ENCODE measurements at places on chromosomes 5 and 9. TPM values are rescaled to one million over a fixed set of nuclear protein-coding genes. Genes with fewer than 3 reads are reported as not detected.

DNA sequence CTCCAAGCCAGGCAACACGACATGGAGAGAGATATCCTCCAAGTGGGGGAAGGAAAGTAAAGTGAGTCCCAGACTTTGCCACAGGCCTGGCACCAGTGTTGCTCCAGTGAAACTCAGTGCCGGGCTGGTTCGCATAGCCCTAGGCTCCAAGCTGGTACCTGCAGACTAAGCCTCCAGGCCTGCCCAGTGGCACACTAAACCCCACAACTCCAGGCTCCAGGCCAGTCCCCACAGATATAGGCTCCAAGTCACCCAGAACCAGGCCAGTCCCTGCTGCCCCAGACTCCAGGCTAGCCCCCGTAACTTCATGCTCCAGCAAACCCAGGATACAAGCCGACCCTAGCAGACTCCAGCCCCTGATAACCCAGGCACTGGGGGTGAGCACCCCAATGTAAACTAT, 23.0 kb upstream of the AP3B1 start:
- DNase-seq = no peak

Gene OR13D1
- total RNA-seq = not detected

- DNase-seq = no peak
Observed at GRCh38 chr5:133780619-133781280, 168.4 kb upstream of the FSTL4 start.

GRCh38 chr5:164487939-164488338, 982.5 kb downstream of the MAT2B start:
- DNase-seq = no peak

- DNase-seq = no peak
Observed at GRCh38 chr5:43515678-43516048, 715 bp upstream of the C5orf34 start.

GRCh38 chr9:31393240-31393639, 991.2 kb upstream of the ACO1 start:
- DNase-seq = no peak

- DNase-seq = no peak
Observed at GRCh38 chr9:95907794-95908193, 32.3 kb downstream of the ERCC6L2 start.

DNA sequence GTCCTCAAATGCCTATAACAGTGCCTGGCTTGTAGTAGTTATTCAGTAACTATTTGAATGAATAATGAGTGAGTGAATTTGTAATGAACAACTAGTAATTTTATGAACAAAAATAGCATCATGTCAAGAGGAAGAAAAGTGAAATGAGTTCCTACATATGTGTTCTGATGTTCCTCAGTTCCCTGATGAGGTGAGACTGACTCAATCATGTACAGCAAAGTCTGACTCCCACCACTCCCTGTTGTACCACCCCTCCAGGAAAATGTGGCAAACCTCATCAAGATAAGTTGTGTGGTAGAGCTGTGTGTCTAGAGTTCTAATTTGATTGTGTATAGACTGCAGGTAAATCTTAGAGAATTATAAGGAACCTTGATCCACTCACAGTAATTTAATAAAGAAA, 201.6 kb downstream of the GOLPH3 start:
- no peak for DNase-seq

DNA sequence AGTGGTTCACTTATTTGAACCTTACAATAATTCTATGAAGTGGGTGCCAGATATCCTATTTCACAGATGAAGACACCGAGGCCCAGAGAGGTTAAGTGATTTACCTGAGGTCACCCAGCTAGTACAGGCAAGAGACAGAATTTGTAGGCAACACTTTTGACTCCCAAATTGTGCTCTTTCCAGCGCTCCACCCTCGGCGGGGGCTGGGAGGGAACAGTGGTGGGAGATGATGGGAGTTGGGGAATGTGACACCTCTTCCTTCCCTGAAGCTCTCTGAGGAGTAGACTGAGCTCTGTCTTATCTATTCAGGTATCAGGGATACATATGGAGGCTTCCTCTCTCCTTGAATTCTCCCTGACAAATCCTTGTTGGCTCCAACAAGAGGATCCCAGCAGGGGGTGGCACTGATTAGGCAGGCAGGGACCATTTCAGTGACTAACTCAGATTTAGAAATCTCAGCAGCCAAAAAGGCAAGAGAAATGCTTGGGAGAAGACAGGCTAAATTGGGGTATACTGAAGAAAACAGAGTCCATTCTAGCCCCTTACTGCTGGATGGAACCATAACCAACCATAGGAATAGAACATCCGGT, 95.8 kb upstream of the PANK3 start:
- DNase-seq = no peak

Gene IFNK
- not detected for total RNA-seq

DNA sequence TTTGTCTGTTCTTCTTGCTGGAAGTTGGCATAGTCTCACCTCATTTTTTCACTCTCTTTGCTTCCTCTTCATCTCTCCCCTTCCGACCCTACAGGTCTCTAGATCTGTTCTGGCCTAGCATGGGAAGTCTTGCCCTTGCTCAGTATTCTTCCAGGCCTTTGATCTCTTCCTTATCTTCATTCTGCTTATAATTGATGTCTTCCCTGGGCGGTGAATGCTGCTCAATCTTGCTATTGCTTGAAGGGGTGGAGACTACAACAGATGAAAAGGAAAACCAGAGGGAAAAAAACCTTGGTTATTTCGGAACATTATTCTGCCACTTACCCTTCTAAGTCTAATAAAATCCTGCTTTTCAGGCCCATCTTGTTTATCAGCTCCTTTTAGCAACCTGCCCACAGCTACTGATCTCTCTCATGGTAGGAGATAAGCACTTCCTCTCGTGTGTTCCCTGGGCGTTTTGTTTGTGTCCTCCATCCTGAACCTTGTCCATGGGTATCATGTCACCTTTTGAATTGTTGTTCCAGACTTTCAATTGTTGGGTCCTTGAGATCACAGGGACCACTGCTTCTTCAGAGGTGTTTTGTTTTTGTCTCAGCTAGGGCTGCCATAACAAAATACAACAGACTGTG, 375.6 kb downstream of the ADGRV1 start:
- no peak for DNase-seq

Gene HSPB3
- total RNA-seq = not detected

DNA sequence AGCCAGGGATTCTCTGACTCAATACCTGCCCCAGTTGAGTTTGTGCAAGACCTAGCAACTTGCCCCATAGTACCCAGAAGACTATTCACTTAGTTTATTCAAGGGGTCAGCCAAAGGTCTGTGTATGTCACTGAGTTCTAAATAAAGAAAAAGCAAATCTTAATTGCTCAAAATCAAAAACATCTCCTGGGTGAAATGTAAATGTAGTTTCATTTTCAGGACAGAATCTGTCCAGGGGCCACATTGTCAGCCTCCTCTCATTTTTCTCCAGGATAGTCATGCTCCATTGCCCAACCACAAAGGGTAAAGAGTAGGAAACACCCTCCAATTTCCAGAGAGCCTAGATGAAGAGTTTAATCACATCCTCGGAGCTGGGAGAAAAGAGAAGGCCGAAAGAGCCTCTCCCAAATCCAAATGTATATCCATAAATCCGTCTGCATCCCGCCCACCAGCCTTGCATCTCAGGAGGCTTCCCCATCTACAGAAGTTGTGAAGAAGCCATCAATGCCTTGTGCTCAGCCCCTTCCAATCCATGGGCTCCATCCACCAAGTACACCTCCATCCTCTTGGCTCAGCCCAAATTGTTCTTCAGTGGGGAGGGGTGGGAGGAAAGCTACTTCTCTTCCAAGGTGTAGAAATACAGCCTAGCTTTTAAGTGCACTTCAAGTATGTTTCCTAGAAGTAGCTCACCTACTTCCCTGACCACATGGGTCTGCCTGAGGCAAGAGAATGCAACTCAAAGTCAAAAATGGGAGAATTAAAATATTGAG, 26.9 kb downstream of the ADAM19 start:
- DNase-seq = no peak

DNA sequence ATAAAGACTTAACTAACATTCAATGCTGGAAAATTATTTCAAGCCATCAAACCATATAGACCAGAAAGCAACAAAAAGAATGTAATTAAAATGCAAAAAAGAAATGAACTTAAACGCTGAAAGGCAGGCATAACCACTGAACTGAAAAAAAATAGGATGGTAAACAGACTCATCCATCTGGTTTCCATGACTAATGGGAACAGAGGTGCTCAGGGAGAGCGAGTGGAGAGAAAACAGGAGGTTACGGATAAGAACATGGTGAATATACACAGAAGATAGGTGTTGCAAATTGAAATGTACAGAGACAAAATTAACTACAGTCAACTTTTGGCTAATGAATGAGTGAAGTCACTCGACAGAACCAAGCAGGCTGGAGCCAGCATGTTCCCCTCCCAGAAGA, 43.5 kb upstream of the RNF38 start:
- DNase-seq = no peak

DNA sequence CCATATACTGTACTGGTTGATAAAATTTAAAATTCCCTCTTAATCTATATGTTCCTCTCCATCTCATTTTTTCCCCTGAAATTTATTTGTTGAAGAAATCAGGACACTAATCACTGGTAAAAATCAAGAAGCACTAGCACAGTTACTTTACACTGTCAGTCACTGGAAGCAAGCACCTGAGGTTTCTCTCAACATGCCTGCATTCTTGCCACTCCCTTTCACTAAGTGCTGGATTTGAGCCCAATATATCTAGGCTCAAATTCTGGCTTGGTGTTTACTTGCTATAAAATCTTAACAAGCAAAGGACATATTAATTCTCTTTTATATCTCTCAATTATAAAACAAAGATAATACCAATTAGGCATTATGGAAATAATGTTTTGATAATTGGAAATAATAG, 58.6 kb downstream of the DIAPH1 start:
- no peak for DNase-seq

GRCh38 chr5:82738681-82739269, 338.4 kb downstream of the TMEM167A start:
- DNase-seq = no peak

- peak; percentile 23 for DNase-seq
Observed at GRCh38 chr9:93184432-93185265, 710 bp downstream of the WNK2 start.

- DNase-seq = no peak
Observed at GRCh38 chr5:39274398-39275085, 55.2 kb upstream of the FYB1 start.

DNA sequence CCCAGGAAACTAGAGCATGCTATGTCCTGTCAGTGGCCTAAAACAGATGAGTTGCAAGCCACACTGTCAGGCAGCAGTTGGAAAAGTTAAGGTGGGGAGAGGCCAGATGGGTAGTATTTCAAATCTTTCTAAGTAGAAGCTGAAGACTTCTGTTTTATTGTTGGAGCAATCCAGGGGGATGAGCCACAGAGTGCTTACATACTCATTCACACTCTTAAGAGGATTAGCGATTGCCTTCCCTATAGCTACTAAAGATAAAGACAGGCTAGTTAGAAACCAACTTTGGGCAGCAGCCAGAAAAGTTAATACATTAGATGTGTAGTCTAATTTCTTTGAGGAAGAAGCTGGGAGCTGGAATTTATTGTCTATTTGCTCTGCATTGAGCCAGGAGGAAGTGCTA, 61.7 kb upstream of the ELAVL2 start:
- no peak for DNase-seq
